Esophagus mucosa (tissue), 1 donor: ENCODE measurements at places on chromosomes 11 and 22. TPM values are rescaled to one million over a fixed set of nuclear protein-coding genes. Genes with fewer than 3 reads are reported as not detected.

LIPT2 gene
- 2.4 TPM for total RNA-seq

KCNA4 gene
- not detected for total RNA-seq

TUBA8 gene
- 0.68 TPM for total RNA-seq

FAM111B gene
- total RNA-seq, result 9.6 TPM

ATP6V1E1 gene
- 87.6 TPM for total RNA-seq
